Stimulated activated CD4-positive, alpha-beta T cell treated with anti-CD3 and anti-CD28 coated beads, Interleukin-12 subunit alpha, Interleukin-12 subunit beta, amount 100 ng/mL, for 48 hours (primary cell): ENCODE measurements at places on chromosomes 1 and 21.

DNA sequence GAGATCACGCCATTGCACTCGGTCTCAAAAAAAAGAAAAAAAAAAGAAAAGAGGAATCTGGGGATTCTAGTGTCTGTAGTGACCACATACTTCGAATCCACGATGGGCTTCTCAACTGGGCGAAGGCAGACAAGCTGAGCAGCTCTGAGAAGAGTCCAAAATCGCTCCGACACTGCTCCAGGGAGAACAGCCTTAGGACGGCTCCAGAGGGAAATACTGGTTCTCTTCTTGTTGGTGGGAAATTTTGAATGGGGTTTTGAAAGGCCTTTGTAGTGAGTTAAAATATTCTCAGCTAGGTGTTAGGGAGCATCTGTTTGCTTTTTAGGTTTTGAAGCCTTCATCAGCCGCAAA, 18.3 kb upstream of the HJV start:
- no peak for DNase-seq

GRCh38 chr1:155499953-155500639, 62.5 kb downstream of the ASH1L start:
- no peak for DNase-seq

DNA sequence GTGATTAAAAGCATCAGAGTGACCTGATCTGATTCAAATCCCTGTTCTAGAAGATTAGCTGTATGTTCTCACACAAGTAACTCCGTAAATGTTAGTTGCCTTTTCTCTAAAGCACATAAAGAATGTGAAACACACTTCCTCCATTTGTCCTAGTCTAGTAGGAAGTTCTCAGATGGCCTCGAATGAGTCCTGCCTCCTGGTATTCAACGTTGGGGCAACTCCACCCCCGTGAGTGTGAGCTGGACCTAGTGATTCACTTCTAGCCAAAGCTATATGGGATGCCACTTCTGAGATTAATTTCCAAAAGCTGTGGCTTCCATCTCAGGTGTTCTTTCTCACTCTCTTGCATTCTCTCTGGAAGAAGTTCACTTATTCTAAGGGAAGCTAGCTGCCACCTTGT, 267.6 kb downstream of the GPATCH2 start:
- no peak for DNase-seq

- DNase-seq, result peak; percentile 36
These were observed 8.1 kb upstream of the TSPAN1 start for GRCh38 chr1:46166521-46167462.

DNA sequence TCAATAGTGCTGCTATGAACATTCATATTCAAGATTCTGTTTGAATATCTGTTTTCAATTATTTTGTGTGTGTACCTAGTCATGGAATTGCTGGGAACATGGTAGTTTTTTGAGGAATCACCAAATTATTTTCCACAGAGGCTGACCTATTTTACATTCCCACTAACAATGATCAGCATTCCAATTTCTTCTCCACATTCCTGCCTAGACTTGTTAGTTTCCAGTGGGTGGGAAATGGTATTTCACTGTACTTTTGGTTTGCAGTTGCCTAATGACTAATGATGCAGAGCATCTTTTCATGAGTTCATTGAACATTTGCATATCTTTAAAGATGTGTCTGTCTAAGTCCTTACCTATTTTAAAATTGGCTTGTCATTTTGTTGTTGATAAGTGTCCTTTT, 1182.6 kb upstream of the B3GALT2 start:
- no peak for DNase-seq

- no peak for DNase-seq
These were observed 102.6 kb downstream of the ADSS2 start for GRCh38 chr1:244349103-244349531.

DNA sequence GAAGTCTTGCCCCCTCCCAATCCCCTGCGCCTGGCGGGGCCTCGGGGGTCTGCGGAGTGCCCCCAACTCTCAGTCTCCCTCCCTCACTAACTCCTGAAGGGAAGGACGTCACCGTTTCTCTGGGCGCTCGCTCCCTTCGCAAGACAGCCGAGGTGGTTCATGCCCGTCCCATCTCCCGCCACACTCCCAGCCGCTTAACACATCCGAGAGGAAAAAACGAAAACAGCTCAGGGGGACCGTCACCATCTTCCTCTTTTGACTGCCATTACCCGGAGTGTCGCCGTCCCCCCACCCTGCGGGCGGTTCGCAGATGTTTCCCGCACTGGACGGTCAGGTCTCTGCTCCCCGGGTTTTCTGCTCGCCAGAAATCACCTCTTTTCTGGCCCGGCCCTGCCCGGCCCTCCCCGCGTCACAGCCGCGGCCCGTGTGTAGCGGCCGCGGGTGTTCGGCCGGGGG, 532 bp downstream of the ERO1B start:
- DNase-seq, result no peak

DNA sequence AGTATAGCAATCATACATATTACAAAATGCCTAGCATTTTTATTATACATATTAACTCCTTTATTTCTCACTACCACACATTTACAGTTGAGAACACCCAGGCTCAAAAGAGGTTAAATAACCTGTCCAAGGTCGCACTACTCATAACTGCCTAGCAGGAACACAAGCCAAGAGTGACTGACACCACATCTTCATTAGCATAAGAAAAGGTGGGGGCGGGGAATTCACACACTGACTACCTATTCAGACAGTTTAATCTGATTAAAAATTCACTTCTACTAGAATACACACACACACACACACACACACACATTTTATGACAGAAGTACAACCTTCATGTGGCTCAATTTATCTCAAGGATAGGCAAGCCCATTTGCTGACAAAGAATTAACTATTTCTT, 77.8 kb upstream of the CACHD1 start:
- no peak for DNase-seq

DNA sequence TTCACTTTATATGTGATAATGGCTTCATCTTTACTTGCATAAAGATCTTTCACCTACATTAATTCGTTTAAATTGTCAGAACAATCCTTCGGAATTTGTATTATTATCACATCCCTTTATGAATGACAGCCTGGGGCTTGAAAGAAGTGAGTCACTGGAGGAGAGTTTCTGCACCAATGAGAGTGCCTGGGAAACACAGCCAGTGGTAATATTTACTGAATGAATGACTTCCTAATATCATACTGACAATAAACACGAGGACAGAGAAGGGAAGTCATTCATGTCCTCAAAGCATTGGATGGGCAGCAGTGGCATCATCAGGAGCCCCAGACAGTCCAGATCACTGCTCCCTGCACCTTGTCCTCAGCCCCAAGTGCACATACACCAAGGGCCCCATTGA, 40.7 kb upstream of the PDE4B start:
- no peak for DNase-seq

DNA sequence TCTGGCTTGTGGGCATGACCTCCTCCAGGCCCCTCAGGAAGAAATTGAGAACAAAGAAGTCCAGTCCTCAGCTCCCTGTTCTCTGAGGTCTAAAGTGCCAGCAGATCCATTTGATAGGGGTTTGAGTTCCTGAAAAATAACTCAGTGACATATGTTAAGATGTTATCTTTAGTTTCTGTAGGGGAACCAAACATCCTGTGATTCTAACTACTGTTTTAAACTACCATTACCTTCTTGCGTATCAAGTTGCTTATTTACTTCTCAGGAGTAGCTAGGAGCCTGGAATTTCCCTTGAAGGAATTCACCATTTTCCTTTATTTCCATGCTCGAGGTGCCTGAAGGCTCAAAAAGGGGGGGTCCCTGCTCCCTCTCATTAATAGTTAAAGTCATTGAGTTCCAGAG, 18.8 kb upstream of the LIN9 start:
- DNase-seq, result no peak

GRCh38 chr1:198519639-198520501, 20.6 kb downstream of the ATP6V1G3 start:
- peak; percentile 8 for DNase-seq

DNA sequence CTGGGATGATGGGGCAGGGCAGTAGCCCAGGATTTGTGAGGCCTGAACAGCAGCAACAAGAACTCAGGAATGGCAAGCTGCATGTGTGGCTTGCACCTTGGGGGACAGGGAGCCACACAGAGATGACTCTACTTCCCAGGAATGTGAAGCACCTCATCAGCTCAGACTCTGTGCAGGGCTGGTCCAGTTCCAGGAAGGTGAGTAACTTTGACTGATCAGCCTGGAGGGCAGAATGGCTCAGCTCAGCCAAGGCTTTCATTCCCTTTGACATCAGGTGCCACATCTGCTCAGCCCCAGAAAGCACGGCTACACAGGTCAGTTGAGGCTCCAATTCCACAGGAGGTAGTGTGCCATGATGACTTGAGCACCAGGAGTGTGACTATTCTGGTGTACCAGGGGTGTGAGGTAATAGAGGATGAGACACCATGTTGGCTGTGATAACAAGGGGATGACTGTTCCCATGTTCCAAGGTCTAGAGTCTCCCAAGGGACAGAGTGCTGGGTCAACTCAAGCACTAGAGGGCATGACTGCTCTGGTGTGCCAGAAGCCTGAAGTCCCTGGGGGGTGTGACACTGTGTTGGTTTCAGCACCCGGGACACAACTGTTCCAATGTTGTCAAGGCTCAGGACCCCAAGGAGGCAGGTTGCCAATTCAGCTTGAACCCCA, 625.8 kb upstream of the ADGRL2 start:
- no peak for DNase-seq

DNA sequence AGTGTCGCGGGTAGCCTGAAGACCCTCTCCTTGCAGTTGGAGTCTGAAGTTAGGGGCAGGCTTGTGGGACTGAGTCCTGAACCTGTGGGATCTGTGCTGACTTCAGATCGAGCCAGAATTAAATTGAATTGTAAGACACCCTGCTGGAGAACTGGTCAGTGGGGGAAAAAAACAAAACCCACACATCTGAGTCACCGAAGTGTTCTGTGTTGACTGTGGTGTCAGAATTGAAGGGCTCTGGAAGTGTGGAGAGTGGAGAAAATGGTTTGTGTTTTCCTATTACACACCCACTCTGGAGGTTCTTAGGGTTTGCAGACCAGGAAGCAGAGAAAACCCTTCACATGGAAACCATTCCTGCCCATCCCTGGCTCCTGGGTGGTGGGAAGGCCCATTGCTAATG, 209.5 kb upstream of the GALNT2 start:
- DNase-seq, result no peak

- DNase-seq, result no peak
These were observed 422.6 kb downstream of the NUF2 start for GRCh38 chr1:163744301-163744887.

GRCh38 chr1:65221638-65222339, 73.8 kb downstream of the AK4 start:
- no peak for DNase-seq

DNA sequence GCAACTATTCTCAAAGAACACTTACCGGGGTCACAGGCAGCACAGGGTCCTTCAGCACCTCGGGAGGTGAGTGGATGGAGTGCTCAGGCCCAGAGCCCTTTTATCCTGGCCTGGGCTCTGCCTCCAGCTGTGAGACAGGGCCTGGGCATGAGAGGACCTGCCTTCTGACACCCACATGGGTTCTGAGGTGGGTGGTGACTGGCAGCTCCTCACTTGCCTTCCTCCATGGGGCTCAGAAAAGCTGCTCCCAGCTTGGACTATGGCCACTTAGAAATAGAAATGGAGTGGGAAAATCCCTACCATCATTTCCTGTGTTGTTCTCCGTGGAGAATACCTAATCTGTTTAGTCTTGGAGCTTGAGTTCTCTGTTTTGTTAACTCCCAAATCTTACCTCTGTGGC, at the start of gene LCE1C:
Gene LCE1C, minus strand, starts transcription at position 76 of the 400 bp plus-strand sequence. CDS start 1,173 bp downstream, outside the sequence.
- no peak for DNase-seq

- no peak for DNase-seq
These were observed 49.2 kb downstream of the COQ8A start for GRCh38 chr1:226989085-226989920.

- DNase-seq, result no peak
These were observed 6.7 kb downstream of the OR2T11 start for GRCh38 chr1:248627971-248628844.

- DNase-seq, result no peak
These were observed 17.8 kb upstream of the RSBN1 start for GRCh38 chr1:113830039-113830438.

GRCh38 chr1:30815556-30815955, 58.0 kb upstream of the LAPTM5 start:
- no peak for DNase-seq

DNA sequence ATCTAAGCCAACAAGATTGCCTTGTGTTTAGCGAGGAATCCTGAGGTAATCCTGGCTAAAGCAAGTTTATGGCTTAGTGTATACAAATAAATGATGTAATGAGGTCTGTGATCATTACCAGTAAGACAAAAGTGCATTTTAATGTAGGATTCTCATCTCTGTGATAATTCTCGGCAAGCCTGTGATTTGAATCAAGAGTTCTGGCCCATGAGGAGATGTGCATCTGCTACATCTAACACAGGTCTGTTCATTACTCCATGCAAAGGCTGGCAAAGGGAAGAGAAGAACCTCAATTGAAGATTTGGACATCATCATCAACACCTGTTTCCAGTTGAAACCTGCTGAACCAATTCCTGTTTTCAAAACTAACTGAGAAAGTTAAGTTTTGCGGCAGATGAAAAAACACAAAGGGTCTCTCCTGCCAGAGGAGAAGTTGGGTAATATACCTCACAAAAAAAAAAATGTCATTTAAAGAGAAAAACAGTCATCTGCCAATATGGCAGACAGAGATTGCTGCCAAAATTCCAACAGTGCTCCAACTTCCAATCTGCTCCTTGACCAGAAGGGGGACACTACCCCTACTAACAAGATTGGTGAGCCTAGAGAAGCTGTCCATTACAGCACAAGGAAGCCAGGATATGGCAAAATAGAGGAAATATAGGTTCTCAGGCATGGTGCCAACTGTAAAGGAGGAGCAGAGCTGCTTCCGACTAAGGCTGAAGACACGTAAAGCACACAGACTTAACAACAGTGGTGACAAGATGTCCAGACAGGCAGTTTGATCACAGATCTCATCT, 453.7 kb downstream of the TTLL7 start:
- DNase-seq, result no peak

- no peak for DNase-seq
These were observed at the start of gene ACKR1 for GRCh38 chr1:159204161-159205141. Gene ACKR1 (plus strand): TSS chr1:159204875. CDS start chr1:159204960, 85 bp downstream.

DNA sequence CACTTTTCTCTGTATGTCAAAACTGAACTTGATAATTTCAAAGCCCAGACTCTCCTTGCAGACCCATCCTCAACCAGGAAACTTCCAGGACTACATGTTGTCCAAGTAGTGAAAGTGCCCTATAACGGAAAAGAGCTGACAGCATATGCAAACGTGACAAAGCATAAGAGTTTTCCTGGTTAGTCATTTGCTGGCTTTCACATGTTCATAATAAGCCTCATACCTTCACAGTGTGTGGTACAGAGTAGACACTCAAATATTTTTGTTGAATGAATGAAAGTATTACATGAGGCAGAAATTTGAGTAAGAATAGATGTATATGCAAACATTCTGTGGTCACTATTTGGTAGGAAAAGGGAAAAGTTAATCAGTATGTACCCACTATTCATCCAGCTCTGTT, 473.3 kb downstream of the MRPL39 start:
- no peak for DNase-seq

- no peak for DNase-seq
These were observed 52.1 kb downstream of the STYXL2 start for GRCh38 chr1:167145965-167146364.

GRCh38 chr1:166972193-166972592, 3.1 kb downstream of the ILDR2 start:
- DNase-seq, result no peak
